Progenitor cell of endocrine pancreas (in vitro differentiated cells): ENCODE measurements at places on chromosomes 6 and 20. TPM values are rescaled to one million over a fixed set of nuclear protein-coding genes. Genes with fewer than 3 reads are reported as not detected.

Gene C20orf141
- total RNA-seq, result not detected in 2 replicates

Gene RIN2
- 36.0 and 36.1 TPM in 2 replicates for total RNA-seq

Gene APOM
- total RNA-seq, result 7.1 and 7.5 TPM in 2 replicates

Gene SPATS1
- not detected in 2 replicates for total RNA-seq

Gene OR11A1
- total RNA-seq, result not detected in 2 replicates

Gene TRIM40
- total RNA-seq, result not detected in 2 replicates

Gene VSX1
- total RNA-seq, result not detected in 2 replicates

- peak; percentile 37 for DNase-seq
Observed at GRCh38 chr20:51326201-51326819, 216.2 kb downstream of the NFATC2 start.

GRCh38 chr6:56278171-56278591 lies 30.8 kb upstream of the COL21A1 start:
- no peak for DNase-seq

DNA sequence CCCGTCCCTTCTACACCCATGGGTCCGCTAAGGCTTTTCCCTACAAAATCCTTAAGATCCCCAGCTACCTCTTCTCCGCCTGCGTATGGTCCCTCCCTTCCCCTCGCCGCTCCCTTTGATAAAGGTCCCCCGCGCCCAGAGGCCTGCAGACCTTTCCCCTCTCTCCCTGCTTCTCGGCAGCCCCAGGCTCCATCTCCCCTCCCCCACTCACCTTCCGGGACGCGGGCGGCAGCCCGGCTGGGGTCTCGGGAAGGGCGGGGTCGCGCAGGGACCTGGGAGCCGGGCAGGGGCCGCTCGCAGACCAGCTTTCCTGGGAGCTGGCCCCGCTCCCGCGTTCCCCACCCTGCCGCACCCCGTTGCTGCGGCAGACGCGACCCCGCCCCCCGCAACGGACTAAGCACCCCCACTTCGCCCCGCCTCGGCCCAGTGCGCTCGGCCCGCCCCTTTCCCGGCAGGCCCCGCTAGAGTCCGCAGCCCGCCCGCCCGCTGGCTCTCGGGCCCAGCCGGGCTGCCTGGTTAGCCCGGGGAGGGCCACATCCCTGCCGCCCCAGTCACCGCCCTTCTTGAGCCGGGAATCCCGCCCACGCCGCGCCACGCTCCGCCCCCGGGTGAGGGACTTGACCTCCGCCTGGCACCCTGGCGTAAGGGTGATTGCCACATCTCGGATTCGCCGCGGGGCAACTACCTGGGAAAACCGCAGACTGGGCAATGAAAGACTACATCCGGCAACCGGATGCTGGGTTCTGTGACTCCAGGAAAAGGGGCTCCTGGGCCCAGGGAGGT lies at the start of gene FLOT1:
FLOT1 (minus strand) TSS at position 372 of the 783 bp plus-strand sequence. CDS start 498 bp downstream, outside the sequence.
- peak; percentile 83 for DNase-seq

DNA sequence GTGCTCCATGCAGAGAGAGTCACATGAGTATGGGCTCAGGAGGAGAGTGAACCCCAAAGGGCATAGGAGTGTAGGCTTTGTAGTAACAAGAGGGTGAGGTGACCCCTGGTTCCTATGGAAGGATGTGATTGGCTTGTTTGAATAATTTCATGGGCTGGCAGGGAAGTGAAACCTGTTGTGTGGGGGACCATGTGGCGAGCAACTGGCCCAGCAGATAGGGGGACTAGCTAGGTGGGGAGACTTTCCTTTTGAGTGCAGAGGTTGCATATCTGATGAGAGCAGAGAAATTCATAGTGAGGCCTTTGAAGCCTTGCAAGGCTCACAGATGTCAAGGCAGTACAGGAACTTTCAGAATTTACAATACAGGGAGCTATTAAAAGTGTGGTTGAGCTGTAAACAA lies 247.9 kb upstream of the SLC35B3 start:
- DNase-seq, result no peak

DNA sequence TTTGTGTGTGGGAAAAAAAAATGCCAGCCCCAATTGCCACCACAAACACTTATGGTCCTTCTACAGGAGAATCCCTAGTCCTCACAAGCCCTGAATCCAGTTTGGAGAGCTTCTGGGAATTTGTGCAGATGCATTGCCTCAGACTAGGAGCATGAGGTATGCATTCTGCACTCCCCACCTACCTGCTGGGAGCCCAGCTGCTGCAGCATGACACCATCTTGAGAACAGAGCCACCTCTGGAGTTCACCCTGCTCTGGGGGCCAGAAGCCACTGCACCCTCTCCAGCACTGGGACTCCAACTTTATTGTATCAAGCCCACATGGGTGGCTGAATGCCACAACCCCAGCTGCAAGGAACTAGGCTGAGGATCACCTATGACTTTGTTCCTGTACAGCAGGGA lies 568.5 kb upstream of the ID4 start:
- DNase-seq, result no peak

DNA sequence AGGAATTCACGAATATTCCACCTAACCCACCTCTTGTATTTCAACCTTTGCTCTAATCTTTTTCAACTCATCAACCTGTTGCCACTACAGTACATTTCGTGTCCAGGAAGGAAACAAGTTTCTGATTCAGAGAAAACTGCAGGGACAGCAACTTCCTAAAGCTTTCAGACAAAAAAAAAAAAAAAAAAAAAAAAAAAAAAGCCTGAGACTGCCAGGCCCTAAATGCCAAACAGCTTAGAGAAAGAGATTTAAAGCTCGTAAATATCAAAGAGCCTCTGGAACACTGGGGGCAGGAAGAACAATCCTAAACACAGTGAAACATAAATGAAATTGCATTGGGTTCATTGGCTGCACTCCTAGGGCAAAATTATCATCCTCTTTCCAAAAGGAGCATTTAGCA lies 411.2 kb upstream of the SPTLC3 start:
- DNase-seq, result no peak

- DNase-seq, result no peak
Observed at GRCh38 chr6:100173211-100173610, 179.2 kb upstream of the MCHR2 start.
